ENCODE measurements at places on chromosomes 3 and 15.

DNA sequence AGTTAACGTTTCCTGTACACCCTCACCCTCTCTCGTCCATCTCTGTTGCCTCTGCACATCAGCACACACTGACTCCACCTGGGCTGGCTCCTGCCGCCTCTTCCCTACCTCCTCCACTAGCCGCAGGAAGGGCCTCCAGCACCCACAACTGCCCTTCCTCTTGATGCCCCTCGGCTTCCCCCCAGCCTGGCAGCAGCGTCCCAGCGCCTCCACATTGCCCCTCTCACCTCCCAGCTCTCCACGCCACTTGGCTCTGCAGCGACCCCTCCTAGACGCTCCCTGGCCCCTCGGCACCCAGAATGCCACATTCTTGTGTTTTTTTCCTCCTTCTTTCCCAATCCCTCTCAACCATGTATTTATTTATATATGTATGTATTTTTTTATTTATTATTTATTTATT lies 73.6 kb downstream of the ST8SIA2 start:
- DNase-seq = no peak

DNA sequence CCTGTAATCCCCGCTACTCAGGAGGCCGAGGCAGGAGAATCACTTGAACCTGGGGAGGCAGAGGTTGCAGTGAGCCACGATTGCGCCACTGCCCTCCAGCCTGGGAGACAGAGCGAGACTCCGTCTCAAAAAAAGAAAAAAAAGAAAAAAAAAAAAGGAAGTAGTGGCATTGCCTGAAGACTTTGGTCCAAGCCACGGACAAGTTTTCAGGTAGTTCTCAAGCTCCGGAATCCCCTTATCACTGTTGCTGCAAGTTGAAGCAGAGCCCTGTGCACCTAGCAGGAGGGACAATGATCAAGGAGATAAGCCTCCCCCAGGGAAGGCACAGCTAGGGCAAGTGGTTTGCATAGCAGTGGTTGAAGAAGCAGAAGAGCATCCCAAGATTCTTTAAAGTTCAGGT lies 97.6 kb downstream of the MEX3B start:
- DNase-seq = no peak

- DNase-seq = no peak
Observed at GRCh38 chr3:16104156-16104555, 70.3 kb upstream of the GALNT15 start.

GRCh38 chr3:160450846-160451245 lies 1.3 kb upstream of the TRIM59 start:
- DNase-seq = no peak

GRCh38 chr3:167162083-167162482 lies 218.0 kb downstream of the ZBBX start:
- no peak for DNase-seq

GRCh38 chr3:67384760-67385397 lies 269.5 kb downstream of the SUCLG2 start:
- DNase-seq = peak; percentile 33

GRCh38 chr15:58539548-58539947 lies 107.8 kb downstream of the LIPC start:
- no peak for DNase-seq

DNA sequence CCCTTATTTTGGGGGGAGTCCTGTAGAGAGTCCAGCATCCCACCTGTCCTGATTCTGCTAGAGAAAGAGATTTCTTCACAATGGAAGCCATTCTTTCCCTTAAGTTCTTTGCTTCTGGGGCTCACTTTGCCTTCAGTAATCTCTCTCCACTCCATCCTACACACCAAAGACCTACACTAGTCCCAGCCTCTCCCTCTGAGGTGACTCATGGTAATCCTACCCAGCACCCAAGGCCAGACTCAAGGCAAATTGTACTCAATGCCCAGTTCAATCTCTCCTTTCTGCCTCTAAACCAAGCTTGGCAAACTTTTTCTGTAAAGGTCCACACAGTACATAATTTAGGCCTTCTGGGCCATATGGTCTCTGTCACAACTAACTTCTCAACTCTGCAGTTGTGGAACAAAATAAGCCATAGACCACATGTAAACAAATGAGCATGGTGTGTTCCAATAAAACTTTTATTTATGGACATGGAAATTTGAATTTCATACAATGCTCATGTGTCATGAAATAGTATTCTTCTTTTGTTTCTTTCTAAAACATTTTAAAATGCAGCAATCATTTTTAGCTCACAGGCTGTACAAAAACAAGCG lies 72.5 kb downstream of the MRPL46 start:
- no peak for DNase-seq

DNA sequence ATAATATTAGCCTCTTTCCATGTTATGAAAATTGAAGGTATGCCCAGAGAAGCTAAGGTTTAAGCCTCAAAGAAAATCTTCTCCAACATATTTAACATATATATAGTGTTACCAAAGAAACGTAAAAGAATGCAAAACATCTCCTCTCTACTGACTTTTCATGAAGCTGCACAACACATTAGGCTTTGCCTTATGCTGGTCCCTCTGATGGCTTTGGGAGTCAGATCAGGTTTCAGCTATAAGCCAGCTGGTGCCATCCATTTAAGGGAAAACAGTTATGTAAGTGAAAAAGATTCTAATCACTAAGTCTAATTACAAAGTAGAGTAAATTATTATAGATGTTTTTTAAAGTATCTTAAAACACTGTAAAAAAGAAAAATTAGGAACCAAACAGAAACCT lies 410.5 kb downstream of the LSAMP start:
- no peak for DNase-seq

DNA sequence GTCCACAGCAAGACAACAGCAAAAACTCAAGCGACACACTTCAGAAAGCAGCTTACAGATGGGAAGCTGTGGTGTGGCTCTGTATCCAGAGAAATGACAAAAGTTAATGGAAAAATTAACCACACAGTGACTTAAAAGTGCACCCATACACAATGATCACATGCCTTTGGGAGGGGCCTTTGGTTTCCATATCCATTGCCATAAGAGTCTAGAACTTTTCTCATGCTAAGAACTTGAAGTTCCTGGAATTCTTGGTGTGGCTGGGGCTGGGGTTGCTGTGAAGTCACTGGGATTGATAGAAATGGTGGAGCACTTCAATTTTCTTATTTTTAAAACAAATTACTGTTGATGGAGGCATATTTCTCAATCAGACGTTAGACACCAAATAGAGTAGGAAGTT lies 108.6 kb upstream of the FEZF2 start:
- DNase-seq = no peak

DNA sequence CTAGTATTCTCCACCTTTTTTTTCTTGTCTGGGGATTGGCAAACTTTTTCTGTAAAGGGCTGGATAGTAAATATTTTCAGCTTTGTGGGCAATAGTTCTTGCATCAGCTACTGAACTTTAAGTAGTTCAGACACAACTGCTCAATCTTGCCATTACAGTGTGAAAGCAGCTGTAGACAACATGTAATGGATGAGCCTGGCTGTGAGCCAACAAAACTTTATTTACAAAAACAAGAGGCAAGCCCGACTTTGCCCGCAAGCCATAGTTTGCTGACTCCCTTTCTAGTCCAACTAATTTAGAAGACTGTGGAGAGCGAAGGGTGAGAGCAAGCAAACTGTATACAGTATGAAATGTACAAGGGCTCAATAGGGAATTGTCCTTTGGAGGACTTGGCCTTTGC lies 6.2 kb downstream of the FRMD4B start:
- DNase-seq = no peak

DNA sequence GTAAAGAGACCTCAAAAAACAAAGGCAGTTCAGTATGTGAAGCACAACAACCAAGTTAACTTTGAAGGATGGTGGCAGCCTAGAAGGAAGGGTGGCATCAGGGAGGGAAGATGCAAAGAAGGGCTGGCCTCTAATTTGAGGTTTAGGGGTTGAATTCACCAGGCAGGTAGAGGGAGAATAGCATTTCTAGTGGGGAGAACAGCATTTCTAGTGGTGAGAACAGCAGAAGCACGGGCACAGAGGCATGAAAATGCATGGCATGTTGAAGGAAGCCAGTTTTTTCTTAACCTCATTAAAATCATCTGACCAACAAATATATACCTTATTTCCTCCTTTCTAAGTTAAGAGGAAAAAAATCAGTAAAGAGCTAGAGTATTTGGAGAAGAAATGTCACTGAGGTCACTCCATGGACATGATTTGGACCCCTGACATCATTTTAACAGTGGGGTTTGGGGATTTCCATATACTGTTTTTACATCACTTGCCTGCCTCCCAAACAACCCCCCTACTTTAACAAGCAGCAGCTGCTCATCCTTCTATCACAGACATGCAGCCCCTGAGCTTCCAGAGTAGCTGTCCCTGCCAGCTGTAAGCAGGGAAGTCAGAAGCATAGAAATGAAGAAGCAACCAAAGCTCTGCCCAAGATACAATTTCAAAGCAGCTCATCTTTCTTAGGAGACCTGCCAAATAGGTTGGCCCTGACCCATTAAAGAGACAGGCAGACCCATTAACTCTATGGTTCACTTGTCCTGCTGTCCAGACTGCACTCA lies 2.4 kb upstream of the POPDC2 start:
- no peak for DNase-seq

GRCh38 chr3:721086-721485 lies 371.7 kb upstream of the CNTN6 start:
- DNase-seq = no peak

GRCh38 chr3:4757575-4758248 lies 221.5 kb upstream of the BHLHE40 start:
- DNase-seq = no peak

DNA sequence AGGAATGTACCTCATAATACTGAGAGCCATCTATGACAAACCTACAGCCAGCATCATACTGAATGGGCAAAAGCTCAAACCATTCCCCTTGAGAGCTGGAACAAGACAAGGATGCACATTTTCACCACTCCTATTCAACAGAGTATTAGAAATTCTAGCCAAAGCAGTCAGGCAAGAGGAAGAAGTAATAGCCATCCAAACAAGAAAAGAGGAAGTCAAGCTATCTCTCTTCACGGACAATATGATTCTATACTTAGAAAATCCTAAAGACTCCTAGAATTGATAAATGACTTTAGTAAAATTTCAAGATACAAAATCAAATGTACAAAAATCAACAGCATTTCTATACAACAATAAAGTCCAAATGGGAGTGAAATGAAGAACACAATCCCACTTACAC lies 30.2 kb downstream of the OCA2 start:
- DNase-seq = no peak

- DNase-seq = no peak
Observed at GRCh38 chr15:66004618-66005262, 135.4 kb downstream of the RAB11A start.

DNA sequence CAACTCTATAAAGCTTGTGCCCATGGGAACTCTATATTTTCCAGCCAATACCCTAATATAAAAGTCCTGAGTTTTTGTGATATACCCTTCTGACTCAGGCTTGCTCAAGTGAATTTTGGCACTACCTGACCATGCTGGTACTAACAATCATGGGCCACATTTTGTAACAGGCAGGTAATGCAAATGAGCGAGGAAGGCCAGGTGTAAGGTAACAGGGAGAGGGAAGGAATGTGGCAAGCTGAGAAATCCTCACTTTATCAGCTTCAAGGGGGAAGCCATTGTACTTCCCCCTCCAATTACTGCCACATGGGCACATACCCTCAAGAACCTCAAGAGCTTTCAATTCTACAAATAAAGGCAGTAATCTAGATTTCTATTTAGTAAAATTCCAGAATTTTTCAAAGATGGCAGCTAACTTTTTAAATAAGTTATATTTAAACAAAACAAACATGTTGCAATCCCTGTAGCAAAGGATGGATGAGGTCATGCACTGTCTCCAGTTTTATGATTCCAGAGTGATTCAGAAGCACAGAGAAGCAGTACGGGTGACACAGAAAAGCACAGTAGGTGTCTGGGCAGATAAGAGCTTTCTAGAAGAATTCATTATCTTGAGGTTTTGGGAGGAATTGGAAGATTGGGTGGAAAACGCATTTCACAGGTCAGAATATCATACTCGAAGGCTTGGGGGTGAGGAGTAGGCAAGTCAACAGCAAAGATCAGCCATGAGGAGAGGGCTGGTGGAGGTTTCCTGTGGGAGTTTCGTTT lies 87.6 kb downstream of the FOXP1 start:
- DNase-seq = no peak

GRCh38 chr3:97692831-97693230 lies 71.7 kb upstream of the ARL6 start:
- no peak for DNase-seq

- DNase-seq = no peak
Observed at GRCh38 chr3:177446165-177446601, 248.9 kb upstream of the TBL1XR1 start.

DNA sequence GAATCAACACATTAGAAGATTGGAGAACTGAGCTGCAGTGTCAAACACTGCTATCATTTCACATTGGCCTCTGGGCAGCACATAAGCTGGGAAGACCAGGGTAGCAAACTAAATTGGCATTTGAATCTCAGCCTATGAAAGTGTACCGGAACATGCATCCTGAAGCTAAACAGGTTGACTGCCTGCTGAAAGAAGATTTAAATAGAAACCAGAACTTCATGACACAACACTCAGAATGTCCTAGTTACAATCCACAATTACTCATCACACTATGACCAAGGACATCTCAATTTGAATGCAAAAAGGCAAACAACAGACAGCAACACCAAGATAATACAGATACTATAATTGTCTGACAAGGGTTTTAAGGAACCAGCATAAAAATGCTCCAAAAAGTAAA lies 26.2 kb downstream of the TM2D3 start:
- no peak for DNase-seq

DNA sequence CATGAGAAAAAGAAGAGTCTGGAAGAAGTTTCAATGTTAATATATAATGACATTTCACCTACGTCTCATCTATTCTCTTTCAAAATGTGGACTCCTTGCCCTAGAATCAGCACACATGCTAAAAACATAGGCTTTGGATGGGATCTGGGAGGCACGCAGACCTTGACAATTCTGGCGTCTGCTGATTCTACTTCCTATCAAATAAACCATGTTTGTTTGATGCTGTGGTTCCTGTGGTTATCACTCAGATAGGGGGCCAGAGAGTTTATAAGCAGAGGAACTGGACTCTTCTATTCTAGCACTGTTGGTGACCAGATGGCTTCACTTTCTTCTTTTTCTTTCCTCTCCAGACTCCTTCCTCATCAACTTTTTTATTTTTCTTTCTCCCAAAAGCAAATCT lies 336.8 kb downstream of the DIPK2A start:
- no peak for DNase-seq

All from stimulated activated CD4-positive, alpha-beta T cell treated with anti-CD3 and anti-CD28 coated beads, Interleukin-12 subunit alpha, Interleukin-12 subunit beta, amount 100 ng/mL, for 4 hours (primary cell).